ENCODE measurements at places on chromosomes 1 and 21.

DNA sequence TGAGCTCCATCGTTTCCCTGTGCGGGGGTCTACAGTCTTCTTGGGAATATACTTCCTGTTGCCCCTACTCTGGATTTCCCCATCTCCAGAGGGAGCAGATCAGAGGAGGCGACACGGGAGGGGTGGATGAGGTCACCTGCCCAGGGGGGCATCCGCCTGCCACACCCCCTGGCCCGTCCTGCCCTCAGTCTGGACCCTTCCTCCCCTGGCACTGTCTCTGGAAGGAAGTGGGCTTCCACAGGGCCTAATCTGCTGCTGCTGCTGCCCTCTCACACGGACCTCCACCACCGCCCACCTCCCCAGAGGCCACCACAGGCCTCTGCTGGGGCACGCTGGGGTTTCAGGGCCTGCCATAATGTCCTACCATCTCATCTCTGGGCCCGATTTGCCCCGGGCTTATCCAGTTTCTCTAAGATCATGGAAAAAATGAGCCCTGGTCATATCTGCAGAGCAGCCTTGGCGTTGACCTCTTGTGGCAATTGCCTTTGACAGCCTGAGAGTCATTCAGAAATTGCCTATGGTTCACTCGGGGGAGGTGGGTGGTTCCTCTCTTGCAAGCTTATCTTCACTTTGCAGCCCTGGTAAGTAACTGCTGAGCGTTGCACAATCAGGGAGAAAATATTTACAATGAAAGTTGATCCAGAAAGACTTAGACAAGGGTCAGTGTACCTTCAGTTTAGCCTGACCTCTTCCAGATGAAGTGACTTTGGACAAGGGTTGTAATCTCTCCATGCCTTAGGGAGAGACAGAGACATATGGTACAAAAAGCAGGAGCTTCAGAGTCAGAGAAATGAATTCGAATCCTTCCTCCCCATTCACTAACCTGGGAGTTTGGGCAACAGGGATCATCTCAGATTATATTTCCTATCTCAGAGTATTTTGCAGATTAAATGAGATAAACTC lies 252.4 kb downstream of the TOMM20 start:
- no peak for DNase-seq

GRCh38 chr1:89887270-89887669 lies 66.4 kb downstream of the LRRC8D start:
- no peak for DNase-seq

- DNase-seq = no peak
Observed at GRCh38 chr1:175071276-175071943, 3.8 kb downstream of the TNN start.

- no peak for DNase-seq
Observed at GRCh38 chr21:28272272-28272992, 720.2 kb downstream of the LTN1 start.

DNA sequence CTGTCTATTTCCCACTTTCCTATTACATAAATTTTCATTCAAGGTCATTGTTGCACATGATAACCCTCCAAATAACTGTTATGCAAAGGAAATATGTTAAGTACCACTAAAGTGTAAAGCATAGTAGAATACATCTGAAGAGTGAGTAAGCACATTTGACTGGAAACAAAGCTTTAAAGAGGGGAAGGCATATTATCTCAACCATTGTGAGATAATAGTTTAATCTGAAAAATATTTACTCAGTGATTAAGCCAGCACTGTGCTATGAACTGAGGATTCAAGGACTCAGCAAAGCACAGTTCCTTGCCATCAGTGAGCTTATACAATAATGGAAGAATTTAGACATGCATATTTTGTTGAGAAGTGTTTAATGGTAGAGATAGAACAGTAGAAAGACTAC lies 127.4 kb downstream of the HMCN1 start:
- no peak for DNase-seq

DNA sequence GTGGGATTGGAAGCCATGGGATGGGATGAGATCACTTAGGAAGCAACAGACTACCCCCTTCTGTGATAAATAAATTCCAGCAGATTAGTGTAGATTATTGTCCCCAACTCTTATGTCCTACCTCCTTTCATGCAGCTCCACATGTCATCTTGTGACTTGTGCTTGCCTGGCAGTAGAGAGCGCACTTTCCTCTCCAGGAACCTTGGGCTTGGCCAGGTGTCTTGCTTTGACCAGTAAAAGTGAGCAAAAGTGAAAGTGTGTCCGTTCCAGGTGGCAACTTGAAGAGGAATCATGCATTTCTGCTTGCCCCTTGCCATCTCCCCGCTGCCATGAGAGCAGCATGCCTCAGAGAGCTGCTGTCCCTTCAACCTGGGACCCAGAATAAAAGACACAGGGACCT lies 122.9 kb upstream of the ERG start:
- no peak for DNase-seq

DNA sequence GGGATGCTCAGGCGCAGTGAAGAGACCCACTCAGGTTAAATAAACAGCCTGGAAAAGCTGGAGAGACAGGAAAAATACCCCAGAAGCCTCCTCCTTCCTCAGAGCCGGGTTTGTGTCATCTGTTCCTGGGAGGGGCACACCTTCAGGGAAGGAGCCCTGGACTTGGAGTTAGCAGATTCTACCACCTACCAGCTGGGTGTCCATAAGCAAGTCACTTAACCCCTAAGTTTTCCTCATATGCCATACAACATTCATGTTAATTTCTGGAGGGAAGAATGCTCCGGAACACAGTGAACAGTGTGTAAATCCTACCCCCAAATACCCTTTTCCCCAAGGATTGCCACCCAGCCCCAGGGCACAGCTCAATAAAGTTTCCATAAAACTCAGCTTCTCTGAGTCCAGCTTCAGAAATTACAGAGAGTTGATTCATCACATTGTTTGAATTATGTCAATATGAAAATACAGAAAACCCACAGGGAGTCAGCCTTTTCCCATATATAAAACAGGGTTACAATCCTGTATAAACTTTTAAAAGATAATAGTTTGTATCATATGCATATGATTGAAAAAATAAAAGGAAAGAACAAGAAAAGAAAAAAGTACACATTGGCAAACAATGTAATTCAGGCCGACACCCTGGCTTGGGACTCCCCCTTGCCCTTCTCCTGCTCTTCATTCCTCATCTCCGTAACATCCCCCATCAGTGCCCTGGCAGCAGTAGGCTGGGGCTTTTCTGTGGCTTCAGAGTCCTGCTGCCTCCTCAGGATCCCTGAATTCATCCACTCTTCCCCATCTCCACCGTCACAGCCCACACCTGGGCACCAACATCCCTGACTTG lies 291.8 kb upstream of the USP24 start:
- no peak for DNase-seq

- no peak for DNase-seq
Observed at GRCh38 chr21:39900491-39900890, 33.3 kb downstream of the PCP4 start.

- DNase-seq = no peak
Observed at GRCh38 chr21:17925899-17926298, 106.7 kb upstream of the C21orf91 start.

DNA sequence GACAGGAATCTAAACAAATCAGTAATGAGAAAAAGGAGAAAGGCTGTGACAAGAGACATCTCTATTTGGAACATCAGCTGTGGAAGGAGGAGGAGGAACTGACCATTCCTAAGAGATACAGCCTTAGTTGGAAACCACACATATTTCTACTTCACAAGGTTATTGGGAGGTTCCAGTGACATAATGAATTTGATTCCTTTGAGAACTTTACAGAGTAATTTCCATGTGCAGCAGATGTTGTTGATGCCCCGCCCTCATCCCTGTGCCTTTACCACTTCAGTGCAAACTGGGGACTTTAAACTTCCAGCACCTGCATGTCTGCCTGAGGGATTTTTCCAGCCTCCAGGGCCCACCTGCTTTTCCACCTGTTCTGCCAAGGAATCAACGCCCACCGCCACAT lies 9.3 kb upstream of the ST6GALNAC5 start:
- no peak for DNase-seq

DNA sequence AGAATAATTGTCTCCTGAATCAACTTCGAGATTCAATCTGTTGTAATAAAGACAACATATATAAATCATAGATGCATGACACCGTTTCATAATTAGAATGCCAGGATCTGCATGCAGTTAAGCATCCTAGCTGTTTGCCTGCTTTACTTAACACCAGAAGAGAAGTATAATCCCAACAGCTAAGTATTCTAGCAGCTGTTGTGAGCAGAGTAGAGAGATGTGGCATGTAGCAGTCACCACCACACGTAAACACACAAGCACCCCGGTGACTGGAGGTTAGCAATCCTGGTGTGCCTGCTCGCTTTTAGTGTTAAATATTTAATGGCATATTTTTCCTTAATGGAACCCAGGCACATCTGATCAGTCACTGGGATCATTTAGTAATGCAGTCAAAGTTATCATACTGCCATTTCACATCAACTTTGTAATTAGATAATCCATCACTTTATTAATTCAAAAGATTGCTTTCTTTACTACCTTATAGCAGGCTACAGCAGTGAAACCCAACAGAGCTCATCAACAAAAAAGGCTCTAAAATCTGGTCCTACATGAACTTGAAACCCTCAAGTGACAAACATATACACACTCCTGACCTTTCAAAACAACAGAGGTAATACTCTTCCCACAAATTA lies 187.9 kb downstream of the SMYD3 start:
- DNase-seq = no peak

DNA sequence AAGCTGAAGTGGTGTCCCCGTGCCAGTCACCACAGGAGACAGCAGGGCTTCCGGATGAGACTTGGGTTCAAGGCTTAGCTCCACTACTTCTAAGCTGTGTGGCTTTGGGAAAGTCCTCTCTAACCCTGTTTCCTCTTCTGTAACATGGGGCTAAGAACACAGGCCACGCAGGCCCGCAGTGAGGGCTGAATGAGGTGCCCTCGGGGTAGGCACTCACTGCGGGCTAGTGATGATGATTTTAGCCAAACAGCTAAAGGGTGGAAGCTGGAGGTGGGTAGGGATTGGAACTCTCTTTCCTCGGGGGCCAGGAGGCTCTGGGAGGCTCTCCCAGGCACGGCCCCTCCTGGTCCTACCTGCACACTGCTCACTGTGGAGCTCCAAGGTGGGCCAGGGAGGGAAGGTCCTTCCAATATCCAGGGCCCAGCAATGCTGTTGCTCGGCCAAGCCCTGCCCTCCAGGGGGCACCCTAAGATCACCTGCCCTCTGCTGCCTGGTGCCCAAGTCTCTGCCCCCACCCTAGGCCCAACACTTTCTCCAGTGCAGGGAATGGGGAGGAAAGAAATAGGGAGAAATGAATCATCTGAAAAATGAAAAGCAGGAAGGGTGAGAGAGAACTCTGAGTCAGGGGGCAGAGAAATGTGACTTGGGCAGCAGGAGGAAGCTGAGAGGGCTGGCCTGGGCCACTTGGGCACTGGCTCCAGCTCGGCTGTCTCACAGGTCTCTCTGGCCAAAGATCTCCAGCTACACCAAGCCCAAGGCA lies 19.2 kb upstream of the EVA1B start:
- peak; percentile 46 for DNase-seq

DNA sequence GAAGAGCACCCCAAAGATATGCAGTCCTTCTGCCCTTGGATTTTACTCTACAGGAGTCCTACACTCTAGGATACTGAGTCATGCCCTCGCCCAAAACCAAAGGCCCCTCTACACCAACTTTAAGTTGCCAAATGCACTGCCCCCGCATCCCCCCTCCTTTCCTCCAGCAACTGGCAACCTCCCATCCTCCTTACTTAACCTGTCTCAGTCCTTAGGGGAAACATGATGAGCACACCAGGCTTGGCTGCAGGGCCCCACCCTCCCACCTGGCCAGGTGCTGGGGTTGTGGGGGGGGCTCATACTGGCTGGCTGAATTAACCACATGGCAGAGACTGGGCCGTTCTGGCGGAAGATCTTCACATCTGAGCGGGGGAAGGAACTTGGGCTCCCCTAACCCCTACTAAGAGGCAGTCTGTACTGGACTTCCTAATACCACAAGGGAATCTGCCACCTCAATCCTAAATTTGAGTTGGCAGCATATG lies 1.2 kb downstream of the HDGF start:
- DNase-seq = peak; percentile 55

DNA sequence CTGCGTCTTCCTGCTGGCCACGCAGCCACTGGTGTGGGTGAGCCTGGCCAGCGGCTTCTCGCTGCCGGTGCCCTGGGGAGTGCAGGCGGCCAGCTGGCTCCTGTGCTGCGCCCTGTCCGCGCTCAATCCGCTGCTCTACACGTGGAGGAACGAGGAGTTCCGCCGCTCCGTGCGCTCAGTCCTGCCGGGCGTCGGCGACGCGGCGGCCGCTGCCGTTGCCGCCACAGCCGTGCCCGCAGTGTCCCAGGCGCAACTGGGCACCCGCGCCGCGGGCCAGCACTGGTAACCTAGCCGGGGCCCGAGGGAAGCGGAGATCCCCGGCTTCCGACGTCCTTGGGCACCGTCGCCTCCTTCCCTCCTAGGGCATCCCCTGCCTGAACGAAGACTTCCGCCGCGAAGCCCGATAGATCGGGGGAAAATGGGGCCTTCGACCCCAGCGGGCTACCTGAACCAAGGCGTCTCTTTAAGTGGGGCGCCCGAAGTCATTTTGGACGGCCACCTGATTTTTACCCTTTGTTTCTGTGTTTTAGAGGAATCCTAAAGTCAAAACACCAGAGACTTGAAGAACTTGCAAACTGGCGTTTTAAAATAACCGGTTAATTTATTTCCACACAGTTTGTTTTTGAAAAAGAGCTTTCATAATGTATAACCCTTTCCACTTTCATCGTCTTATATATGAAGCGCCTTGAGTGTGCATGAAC lies 2.0 kb downstream of the GPR88 start:
- no peak for DNase-seq

- DNase-seq = no peak
Observed at GRCh38 chr1:159205225-159205624, 550 bp downstream of the ACKR1 start.

GRCh38 chr1:197838836-197839235 lies 63.6 kb upstream of the DENND1B start:
- DNase-seq = no peak

GRCh38 chr1:111967067-111967690 lies 22.3 kb downstream of the KCND3 start:
- no peak for DNase-seq

- DNase-seq = no peak
Observed at GRCh38 chr1:192861860-192862259, 53.0 kb downstream of the RGS2 start.

GRCh38 chr1:41752514-41753170 lies 166.1 kb downstream of the HIVEP3 start:
- DNase-seq = no peak

- no peak for DNase-seq
Observed at GRCh38 chr1:227042292-227042691, 102.2 kb downstream of the COQ8A start.

- DNase-seq = peak; percentile 57
Observed at GRCh38 chr1:174158767-174159251, 511 bp upstream of the RABGAP1L start.

DNA sequence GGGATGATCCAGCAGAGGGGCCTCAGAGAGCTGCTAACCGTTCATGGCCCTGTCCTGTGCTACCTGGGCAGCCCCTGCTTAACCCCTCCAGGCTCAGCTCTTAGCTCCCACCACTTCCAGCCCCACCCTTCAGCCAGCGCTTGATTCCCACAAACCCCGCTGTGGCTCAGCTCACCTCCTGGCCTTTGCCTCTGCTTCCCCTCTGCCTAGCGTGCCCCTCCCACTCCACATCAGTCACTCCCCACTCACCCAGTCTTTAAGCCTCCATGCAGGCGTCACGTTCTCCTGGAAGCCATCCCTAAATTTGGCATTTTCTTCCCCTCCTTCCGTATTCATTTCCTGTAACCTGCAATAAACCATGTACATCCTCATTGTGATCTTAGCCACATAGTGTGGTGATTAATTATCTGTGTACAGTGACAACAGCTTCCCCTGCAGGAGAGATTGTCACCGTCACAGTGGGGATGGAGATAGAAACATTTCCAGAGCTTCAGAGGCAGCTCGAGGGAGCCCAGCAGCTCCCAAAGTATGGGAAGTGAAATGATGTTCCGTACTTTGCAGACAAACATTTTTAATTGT lies 65.5 kb downstream of the EPHB2 start:
- DNase-seq = no peak

- DNase-seq = no peak
Observed at GRCh38 chr1:43982808-43983207, 3.8 kb downstream of the B4GALT2 start.
